ENCODE measurements at places on chromosomes 13 and 19. TPM values are rescaled to one million over a fixed set of nuclear protein-coding genes. Genes with fewer than 3 reads are reported as not detected.
A peak's percentile ranks its signal among the peaks of the same experiment; 100 is the strongest.

DNA sequence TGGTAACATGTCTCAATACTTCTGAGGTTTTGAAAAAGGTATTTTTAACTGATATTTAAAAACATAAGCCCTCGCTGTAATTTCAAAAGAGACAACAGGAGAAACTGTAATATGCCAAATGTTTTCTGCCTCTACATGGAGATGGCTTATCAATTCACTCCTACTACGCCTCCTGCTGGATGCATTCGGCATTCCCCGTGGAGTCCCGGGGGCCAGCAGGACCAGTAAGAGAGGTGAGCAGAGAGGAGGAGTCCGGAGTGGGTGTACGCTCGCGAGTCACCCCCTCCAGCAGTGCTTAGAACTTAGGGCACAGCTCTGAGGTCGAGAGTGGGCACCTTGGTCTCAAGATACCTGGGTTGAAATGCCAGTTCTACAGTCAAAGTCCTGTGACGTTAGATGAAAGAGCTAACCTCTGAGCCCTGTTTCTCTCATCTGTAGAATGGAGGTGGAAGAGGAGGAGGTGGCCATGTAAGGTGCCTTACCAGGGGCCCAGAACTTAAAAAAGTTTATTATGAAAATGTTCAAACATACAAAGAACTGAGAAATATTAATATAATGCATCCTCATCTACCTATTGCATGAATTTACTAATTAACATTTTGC, 110.2 kb downstream of the STK24 start:
- DNase-seq = no peak

DNA sequence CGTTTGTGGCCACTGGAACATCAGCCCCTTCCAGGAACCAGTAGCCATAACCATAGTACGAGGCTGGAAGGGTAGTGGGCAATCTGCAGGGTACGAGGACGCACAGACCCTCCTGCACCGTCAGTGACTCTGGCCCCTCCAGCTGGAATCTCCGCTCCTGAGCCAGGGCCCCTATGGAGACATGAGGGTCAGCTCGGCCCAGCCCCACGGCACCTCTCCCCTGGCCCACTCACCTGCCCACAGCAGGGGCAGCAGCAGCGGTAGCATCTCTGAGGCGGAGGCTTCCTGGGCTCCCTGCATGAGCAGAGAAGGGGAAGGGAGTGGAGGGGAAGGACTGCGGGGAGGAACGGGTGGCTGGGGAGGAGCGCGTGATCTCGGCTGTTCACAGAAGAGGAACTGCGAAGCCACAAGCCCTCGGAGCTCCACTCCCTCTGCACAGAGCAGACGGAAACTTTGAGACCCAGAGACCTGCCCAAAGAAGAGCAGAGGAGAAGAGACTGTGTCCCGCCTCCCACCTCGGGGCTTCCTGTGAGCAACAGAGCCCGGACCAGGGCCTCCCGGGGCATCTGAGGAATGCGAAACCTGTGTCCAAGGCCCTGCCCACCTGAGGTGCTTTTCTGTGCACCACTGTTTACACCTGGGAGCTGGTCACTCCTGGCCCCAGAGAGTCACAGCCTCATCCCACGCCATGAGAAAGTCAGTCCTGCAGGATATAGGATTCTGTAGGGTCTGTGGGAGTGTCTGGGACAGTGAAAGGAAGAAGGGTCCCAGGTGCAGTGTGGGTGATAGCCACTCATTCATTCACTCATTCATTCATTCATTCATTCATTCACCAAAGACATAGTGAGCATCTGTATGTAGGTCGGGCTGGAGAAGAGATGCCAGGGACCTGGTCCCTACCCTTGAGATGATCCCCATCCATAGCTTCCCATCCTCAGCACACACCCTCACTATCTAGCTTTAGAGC, at the start of gene SIGLEC6:
TSS of gene SIGLEC6 (minus strand) at position 322 of the 967 bp plus-strand sequence. CDS start at position 300, 22 bp downstream.
- no peak for DNase-seq

DNA sequence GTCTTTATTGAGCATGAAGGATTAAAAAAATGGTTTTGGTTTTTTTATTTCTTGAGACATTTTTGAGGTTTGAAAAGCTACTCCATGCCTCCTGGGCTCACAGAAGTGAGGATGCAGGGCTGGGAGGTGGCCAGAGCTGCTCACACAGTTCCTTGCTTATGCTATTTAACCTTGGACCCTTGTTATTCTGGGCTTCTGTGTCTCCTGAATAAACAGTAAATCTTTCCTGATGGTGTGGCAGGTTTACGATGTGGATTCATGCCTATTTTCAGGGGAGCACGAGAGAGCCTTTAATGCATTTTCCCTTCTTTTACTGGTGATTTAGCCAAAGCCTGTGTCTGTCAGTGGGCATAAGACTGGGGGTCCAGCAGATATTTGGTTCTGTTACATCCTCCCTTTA, 34.3 kb upstream of the PCDH8 start:
- DNase-seq = peak; percentile 50

DNA sequence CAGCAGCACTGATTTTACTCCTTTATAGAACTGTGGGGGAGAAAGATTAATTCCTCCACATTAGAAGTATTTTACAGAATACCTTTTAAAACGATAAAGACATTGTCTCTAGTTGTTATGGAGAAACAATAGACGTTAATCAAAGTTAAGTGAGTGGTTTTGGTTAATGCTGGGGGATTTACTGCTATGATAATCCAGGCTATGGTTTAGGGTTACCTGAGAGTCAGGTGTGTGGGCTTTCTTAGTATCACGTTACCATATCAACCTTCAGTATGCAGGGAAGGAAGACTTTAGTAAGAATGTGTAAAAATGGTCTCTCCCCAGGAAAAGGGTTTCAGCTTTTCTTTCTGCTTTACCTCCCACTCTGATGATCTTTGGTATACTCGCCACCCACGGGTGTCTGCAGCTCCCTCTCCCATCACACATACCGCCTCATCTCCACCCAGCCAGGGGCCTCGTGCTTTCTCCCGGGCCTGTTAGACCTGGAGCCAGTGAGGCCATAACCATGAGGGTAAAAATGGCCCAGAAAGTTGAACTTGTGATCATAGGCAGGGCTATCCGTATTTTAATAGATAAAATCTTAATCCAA, 45.6 kb upstream of the WDFY2 start:
- DNase-seq = no peak

RUBCNL gene
- 2.7 TPM for polyA plus RNA-seq

All from left renal pelvis (tissue), 4 donors.